ENCODE measurements at places on chromosomes 1 and 21. TPM values are rescaled to one million over a fixed set of nuclear protein-coding genes. Genes with fewer than 3 reads are reported as not detected.
A peak's percentile ranks its signal among the peaks of the same experiment; 100 is the strongest.

Gene SMCP
- not detected for total RNA-seq

DNA sequence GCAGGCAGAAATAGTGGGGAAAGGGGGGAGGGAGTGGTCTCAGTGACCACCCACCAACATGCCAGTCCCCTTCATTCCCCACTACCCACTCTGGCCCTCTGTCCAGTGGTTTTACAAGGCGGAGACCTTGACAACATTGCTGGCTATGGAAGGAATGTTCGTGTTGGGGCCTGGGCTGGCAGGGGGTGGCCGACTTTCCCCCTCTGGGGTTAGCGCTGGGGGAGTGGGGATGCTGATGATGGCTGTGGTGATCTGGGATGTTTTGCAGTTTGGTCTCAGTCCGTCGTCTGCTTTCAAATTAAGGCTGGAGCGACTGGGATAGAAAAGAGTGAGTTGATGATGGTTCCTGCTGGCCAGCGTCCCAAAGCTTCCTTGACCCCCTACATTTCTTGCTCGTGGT is 20.3 kb downstream of the DDX20 start:
- no peak for DNase-seq

Gene ATP1A4
- total RNA-seq = not detected

GRCh38 chr1:178266619-178267066 is 172.7 kb downstream of the RASAL2 start:
- no peak for DNase-seq

GRCh38 chr1:109768335-109768650 is 4.6 kb upstream of the EPS8L3 start:
- no peak for DNase-seq

GRCh38 chr1:37485902-37486679 is 11.7 kb downstream of the ZC3H12A start:
- DNase-seq = no peak

Gene FMO2
- total RNA-seq = not detected

Gene NBPF1
- 15.8 TPM for total RNA-seq

Gene KISS1
- total RNA-seq = not detected

- DNase-seq = no peak
Measured at GRCh38 chr1:24903560-24903954, 26.5 kb downstream of the RUNX3 start.

Gene FCRL6
- total RNA-seq = 1.5 TPM

Gene EDN2
- total RNA-seq = not detected

DNA sequence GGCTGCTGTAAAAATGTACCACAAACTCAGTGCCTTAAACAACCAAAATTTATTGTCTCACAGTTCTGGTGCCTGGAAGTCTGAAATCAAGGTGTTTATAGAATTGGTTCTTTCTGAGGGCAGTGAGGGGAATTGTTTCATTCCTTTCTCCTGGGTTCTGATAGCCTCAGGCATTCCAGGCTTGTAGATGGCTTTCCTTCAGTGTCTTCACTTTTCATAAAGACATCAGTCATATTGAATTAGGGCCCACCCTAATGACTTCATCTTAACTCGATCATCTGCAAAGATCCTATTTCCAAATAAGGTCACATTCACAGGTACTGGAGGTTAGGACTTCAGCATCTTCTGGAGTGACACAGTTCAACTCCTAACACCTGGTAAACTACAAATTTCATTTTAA is 15.0 kb downstream of the CDKN2C start:
- DNase-seq = no peak

Gene GCSAML
- total RNA-seq = not detected

DNA sequence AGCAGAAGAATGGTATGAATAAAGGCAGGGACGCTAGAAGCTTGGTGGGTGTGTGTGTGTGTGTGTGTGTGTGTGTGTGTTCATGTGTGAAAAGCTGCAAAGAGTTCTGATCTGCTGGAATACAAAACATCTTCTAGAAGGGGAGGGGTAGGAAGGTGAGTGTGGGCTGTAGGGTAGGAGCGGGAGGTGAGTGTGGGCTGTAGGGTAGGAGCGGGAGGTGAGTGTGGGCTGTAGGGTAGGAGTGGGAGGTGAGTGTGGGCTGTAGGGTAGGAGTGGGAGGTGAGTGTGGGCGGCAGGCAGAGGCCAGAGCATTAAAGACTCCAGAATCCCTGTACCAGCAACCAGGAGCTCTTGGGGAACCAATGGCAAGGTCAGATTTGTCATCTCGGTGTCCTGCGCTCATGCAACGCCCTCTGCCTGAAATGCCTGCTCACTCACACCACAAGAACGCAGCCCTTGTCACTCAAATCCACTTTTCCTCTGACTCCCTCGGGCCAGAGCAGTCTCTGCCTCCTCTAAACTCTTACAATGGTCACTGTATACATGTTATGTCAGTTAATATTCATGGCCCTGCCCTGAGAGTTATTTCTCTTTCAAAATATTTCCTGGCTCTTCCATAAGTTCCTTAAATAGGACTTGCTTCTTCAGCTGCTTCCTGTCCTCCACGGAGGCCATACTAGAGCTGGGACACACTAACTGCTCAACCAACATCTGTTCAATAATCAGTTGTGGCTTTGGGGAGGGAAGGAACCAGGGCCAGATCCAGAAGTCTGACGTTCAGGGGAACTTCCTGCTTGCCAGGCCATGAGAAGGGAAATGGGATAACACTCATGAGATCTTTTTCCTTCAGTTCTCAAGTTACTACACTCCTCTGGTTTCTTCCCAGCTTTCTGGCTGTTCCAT is 53.6 kb upstream of the ZNF644 start:
- peak; percentile 40 for DNase-seq

DNA sequence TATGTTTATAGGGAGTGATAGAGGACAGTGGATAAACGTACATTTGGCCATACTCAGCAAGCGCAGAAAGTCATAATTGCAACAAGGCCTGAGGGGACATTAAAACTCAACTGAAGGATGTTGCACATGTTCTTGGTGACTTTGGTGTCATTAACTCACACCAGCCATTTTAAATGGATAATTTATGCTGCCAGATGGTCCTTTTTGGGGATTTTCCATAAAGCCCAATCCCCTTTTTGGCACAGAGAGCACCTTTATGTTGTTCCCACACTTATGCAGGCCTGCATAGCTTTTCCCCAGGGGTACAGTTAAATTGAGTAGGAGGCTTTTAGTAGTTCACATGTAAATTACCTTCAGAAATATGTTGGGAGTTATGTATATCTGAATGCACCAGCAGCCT is 279.6 kb downstream of the NFIA start:
- no peak for DNase-seq

GRCh38 chr1:158329733-158330132 is 1.6 kb downstream of the CD1B start:
- DNase-seq = no peak

DNA sequence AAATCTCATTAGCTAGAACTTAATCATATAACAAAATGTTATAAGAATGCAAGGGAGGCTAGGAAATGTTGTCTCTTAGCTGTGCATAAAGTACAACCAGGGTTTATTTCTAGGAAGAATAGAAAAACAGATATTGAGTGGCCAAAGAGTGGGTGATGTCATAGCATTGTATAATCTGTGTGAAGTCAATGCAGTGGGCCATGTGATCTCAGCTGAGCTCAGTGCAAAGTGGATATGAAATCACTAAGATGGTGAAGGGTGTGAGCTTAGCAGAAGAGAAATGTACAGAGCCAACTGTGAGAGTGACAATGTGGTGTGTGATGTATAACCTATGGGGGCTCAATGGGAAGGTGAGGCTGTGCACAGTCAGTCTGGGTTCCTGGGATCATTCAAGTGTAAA is 29.7 kb upstream of the DUSP23 start:
- DNase-seq = no peak

GRCh38 chr1:56532350-56532683 is 47.0 kb downstream of the PLPP3 start:
- DNase-seq = no peak

DNA sequence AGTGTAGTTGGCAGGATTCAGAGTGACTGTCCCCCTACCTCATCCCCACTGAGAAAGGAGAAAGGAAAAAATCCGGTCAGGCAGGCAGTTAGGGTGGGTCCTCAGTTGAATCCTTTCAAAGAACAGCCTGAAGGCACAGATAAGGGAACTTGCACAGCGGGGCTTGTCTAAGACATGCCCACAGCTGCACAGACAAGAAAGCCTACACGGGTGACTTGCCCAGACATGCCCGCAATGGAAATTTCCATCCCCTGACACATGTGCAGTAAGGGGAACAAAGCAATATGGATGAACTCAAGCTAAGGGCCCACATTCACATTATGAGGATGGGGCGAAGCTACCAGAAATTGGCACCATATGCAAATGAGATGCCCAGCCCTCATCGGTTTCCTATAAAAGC is 82.5 kb downstream of the DESI2 start:
- DNase-seq = peak; percentile 34

DNA sequence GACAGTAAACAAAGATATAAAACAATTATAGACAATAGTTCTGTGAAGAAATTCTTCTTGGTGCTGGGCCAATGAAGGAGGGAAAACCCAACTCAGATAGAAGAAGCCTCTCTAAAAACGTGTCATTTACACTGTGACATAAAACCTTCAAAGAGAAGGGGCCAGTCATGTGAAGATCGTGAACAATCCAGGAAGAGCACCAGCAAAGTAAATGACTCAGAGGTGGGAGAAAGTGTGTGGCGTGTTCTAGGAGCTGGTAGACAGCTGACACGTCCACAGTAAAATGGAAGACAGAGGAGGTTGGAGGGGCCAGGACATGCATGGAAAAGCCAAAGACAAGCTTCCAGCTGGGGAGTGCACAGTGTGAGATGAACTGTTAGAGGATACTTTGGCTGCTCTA is 143.6 kb downstream of the VAV3 start:
- DNase-seq = peak; percentile 55

DNA sequence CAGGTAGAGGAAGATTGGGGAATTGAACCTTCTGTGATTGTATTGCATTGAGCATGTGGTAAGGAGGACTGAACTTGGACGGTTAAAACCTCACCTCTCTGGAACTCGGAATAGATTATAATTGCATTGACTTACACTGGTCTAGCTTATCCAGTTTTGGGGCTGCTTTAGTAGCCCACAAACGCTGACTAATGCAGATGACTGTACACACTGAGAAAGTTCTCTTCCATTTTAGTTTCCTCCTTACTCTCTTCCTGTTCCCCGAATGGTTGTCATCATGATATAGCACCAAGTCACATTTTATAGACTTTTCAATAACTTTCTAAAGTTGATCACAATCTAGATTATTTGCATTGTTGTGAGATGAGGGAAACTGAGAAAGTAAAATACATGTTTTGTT is 78.2 kb downstream of the NFIA start:
- DNase-seq = peak; percentile 47

GRCh38 chr1:166017395-166017794 is 149.4 kb downstream of the FAM78B start:
- no peak for DNase-seq

- DNase-seq = peak; percentile 30
Measured at GRCh38 chr1:205354259-205355074, 2.3 kb downstream of the KLHDC8A start.

GRCh38 chr1:45397285-45397684 is 57.0 kb upstream of the MUTYH start:
- no peak for DNase-seq

DNA sequence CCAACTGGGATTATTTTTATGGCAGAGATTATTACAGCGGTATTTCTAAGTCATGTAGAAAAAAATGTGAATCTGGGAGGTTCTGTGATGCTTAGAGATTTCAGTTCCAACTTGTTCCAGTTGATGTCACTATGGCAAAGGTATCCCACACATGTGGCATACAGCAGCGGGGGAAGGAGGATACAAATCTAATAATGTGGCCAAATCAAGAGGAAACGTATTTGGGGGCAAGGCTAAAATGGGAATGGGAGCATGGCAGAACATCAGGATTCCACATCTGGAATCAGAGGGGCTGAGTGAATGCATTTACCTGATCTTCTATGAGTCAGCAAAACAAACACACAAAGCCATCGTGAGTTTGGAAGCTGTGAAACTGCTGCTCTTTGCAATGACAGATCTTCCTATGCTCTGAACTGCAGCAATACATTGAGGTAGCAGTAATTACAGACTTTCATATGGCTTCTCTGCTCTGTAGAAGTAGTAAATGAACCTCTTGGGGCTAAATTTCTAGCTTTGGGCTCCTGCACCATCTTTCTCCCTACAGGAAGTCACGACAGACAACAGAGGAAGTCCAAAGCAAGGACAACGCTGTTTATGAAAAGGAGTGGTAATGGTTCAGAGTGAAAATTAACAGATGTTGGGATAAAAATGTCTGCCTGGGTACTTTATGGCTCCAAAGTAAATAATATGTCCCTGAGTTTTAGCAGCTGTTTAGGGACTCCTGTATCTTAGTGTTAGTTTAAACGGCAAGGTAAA is 55.5 kb downstream of the GABPA start:
- DNase-seq = peak; percentile 41

GRCh38 chr1:54833121-54833520 is 32.0 kb upstream of the TTC22 start:
- no peak for DNase-seq

- DNase-seq = peak; percentile 27
Measured at GRCh38 chr1:157496121-157496526, 56.2 kb downstream of the FCRL5 start.

DNA sequence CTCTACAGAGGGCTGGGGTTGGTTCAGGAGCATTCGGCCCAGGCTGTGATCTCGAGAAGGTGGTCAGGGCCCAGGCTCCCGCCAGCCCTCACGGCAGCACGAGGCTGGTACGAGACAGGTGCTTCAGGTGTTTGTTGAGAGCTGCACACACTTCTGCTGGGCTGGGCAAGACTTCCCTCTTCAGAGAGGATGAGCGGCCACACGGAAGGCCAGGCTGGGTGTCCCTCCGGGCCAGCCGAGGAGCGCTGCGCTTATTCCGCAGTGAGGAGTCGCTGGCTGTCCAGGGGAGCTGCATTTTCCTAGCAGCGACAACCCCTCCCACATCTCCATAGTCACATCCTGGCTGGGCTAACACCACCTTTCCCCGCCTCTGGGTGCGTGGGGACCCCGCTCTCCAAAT is 50.5 kb downstream of the PDE9A start:
- no peak for DNase-seq

DNA sequence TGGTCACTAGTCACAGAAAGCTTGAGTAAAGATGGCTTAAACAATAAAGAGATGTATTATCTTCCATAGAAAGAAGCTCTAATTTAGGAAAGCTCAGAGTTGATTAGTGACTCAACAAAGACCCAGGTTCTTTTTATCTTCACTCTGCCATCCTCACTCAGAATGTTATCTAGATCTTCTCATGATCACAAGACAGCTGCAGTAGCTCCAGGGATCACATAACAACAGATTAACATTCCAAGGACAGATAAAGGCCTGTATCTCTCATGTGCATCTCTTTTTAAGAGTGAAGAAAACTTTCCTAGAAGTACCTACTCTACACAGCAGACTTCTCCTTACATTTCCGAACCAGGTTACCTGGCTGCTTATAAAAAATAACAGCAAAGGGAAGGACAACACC is 368.7 kb upstream of the PROX1 start:
- DNase-seq = no peak

Gene PAX7
- total RNA-seq = not detected
